ENCODE measurements at places on chromosomes 5 and 9.
A peak's percentile ranks its signal among the peaks of the same experiment; 100 is the strongest.

GRCh38 chr5:171606414-171607024, 179.1 kb upstream of the SMIM23 start:
- peak; percentile 38 for DNase-seq

DNA sequence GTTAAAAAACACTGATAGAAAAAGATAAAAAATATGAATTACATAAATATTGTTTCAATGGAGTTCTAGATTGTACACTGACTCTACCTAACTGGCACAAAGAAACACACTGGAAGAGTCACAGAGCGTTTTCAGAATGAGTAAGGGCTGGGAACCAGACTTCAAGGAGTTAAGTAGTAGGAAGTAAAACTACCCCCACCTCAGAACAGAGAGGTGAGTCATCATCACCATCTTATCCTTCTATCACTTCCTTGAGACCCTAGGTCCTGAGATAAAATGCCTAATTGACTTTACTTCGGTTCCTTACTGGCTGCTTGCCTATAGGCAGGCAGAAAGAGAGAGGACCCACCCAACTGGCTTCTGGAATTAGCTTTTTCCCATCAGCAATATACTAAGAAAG, 79.7 kb downstream of the ELAVL2 start:
- DNase-seq, result no peak

- no peak for DNase-seq
Measured at GRCh38 chr5:50726475-50727148, 60.2 kb downstream of the PARP8 start.

DNA sequence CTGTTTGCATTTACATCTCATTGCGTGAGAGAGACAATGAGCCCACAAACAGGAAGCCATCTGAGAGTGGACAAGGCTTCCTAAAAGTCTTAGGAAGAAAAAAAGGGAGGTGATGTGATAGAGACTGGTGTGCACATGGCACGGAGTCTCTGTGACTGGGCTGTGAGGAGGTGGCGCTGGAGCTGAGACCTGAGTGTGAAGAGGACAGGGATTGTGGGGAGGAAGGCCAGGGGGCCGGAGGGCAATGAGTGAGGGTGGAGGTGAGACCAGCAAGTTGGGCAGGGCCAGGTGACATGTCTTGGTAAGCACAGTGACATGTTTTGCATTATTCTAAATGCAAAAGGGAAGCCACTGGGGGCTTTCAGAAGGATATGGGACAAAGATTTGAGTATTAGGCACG, 45.0 kb downstream of the TSPAN17 start:
- no peak for DNase-seq

DNA sequence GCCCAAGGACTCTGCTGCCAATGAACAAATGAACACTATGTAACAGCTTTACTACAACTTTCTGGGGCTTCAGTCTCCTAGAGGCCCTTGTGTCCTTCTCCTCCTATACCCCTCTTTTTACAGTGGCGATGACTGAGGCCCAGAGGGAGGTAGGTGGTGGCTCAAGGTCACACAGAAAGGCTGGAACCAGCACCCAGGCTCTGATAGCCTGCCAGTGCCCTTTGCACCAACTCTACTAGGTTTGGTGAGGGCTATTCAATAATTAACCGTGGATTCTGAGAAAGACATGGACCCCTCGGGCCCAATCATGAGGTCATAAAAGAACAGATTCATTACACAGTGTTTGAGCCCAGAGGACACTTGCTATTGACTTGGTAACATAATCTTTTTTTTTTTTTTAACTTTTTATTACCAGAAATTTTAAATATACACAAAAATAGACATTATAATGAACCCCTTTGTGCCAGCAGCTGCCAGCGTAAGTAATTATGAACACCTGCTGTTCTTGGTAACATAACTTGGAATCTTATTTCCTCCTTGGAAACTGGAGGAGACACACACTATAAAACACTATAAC, 6.1 kb upstream of the ALDH1B1 start:
- DNase-seq, result no peak

DNA sequence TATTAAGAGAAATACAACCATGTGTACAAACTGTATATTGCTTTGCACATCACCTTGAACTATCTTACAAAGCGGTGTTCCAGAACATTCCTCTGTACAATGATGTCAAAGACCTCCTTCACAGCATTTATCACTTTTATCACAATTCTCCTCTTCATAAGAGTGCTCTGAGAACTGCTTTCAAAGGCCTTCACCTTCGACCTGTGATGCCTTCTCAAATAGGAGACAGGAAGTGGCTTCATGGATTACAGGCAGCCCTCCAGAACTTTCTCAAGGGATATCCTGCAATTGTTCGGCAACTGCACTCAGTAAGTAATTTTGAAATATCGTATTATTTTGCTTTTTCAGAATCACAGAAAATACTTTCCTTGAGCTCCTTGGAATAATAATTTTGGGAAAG, 68.0 kb upstream of the IL7R start:
- no peak for DNase-seq

- no peak for DNase-seq
Measured at GRCh38 chr5:89228355-89228754, 345.4 kb upstream of the MEF2C start.

GRCh38 chr9:69805962-69806515, 14.6 kb upstream of the CFAP95 start:
- no peak for DNase-seq

- DNase-seq, result peak; percentile 51
Measured at GRCh38 chr5:19987612-19988361, at the start of gene CDH18. TSS of gene CDH18 (minus strand) at chr5:19988200. CDS start at chr5:19838986, 149,214 bp downstream.

DNA sequence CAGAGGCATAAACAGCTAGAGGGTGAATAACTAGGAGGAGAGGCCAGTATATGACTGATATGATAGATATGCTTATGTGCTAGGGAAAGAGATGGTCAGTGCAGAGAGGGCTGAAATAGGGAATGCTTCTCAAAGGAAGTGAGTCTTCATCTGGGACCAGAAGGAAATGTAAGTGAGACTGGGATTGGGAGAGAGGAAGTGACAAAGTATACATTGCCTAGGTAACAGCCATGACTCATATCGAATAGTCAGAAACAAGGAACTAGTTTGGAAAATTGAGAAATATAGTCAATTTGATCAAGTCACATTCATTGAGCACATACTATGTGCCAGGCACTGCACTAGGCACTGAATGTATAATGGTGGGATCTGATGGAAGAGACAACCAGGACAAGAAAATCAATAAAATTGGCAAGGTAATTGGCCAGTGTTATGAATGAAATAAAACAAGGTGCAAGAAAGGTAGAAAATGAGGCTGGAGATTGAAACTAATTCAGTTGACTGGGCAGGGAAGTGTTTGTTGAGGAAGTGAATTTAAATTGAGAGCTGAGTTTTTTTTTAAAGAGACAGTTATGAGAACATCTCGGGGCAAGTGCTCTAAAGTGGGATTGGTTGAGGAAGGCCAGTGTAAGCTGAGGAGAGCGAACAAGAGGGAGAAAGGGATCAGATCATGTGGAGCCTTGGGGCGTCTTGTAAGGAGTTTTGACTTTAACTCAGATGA, 4.3 kb downstream of the ERAP2 start:
- peak; percentile 86 for DNase-seq

DNA sequence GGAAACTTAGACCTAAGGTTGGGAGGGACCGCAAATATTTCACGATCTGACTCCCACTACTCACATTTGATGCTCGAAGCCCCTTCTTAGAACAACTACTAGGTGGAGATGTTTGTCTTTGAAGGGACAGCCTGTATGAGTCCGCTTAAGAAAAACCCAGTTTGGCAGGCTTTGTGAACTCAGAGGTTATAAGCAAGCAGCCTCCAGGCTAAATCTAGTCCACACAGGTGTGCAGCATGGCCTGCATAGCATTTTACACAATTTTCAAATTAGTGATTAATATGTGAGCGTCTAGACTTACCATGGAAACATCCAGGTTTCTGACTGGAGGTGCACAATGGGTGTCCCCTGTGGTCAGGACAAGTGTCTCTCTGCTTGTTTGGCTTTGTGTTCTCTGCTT, 127.1 kb downstream of the KIF4B start:
- DNase-seq, result no peak

- peak; percentile 29 for DNase-seq
Measured at GRCh38 chr5:128276537-128277216, 193.1 kb downstream of the SLC12A2 start.

GRCh38 chr9:135961277-135961715, at the start of gene UBAC1:
TSS of gene UBAC1 (minus strand) at chr9:135961373. CDS start at chr9:135961162, 211 bp downstream.
- peak; percentile 98 for DNase-seq

- peak; percentile 49 for DNase-seq
Measured at GRCh38 chr5:24644761-24645160, at the start of gene CDH10. TSS of gene CDH10 (minus strand) at chr5:24644978. CDS start at chr5:24593490, 51,488 bp downstream.

GRCh38 chr5:172093559-172093958, 87.1 kb upstream of the FBXW11 start:
- DNase-seq, result no peak

GRCh38 chr5:172855597-172856292, 21.7 kb downstream of the ERGIC1 start:
- DNase-seq, result peak; percentile 85

GRCh38 chr5:37664551-37664950, 175.3 kb downstream of the GDNF start:
- DNase-seq, result no peak

DNA sequence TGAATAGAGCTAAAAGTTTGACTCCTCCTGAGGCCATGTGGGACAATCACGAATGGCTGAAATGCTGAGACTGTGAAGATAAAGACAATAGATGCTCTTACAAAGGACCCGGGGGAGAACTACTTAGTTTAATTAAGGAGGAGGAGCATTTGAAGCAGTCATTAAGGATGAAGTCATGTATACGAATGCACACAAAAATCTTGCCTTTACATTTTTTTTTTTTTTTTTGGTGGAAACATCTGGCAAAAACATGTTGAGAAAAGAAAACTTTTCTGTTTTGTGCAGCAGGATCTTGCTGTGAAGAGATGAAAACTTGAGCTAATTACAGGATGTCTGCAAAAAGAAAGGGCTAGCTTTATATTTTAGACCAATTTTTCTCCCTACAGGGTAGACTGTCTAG, 42.3 kb upstream of the NR3C1 start:
- DNase-seq, result no peak

DNA sequence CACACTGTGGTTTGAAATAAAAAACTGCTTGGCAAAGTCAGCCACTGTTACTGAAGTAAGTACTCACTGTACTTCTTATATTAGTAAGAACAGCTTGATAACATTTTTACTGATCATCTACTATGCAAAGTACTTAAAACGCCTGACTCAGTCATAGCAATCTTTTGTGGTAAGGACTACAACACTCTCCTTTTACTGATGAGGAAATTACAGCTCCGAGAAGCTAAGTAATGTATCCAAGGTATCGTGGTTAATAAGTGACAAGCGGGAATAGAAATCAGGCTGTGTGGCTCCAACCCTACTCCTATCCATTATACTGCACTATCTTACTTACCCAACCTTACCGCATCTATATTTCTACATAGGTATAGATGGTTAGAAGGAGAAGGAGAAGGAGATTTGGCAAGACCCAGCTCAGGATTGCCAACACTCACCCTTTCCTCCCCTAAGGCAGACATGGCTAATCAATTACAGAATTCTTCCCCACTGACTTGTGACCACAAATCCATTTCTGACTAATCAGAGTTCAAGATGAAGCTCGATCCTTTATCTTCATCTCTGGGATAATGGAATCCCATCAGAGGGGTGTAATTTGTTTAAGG, 281.4 kb downstream of the SPOCK1 start:
- DNase-seq, result peak; percentile 58

DNA sequence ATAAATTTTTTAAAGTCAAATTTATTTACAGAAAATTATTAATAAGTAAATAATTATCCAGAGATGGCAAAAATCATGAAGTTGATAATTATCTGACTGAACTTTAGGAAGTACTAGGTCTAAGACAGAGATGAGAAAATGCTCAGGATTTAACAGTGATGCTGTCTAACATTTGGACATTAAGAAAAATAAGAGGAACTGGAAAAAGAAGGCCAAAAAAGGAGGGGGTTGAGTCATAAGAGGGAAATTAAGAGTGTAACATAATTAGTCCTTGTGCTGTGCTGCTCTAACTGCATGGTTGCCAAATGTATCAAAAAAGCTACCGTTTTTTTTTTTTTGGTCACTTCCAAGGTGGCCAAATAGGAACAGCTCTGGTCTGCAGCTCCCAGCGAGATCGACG, 35.4 kb upstream of the TUT7 start:
- no peak for DNase-seq

- DNase-seq, result peak; percentile 68
Measured at GRCh38 chr9:33718987-33719386, 76.4 kb upstream of the PRSS3 start.

DNA sequence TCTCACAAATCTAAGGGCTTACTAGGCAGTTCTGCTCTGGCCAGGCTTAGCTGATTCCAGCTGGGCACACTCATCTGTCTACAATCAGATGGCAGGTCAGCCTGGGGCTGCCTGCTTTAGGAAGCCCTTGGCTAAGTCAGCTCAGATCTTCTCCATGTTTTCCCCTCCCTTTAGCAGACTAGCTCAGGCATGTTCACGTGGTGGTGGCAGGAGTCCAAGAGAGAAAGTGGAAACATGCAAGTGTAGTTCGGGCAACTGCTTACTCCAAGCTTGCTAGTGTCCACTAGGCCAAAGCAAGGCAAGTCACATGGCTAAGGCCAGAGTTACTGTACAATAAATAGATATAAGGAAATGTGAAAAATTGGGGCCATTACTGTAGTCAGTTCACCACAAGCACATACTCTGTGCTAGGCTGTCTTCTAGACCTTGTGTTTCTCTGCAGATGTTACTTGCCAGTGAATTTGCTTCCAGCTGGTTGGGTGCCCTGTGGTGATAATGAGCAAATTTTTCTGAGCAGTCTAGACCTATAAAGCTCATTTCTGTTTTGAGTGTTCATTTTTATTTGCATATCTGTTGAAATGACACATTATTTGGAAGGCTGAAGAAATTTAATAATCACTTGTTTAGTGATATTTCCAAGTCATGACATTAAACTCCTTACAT, 38.3 kb downstream of the RECK start:
- DNase-seq, result peak; percentile 75

DNA sequence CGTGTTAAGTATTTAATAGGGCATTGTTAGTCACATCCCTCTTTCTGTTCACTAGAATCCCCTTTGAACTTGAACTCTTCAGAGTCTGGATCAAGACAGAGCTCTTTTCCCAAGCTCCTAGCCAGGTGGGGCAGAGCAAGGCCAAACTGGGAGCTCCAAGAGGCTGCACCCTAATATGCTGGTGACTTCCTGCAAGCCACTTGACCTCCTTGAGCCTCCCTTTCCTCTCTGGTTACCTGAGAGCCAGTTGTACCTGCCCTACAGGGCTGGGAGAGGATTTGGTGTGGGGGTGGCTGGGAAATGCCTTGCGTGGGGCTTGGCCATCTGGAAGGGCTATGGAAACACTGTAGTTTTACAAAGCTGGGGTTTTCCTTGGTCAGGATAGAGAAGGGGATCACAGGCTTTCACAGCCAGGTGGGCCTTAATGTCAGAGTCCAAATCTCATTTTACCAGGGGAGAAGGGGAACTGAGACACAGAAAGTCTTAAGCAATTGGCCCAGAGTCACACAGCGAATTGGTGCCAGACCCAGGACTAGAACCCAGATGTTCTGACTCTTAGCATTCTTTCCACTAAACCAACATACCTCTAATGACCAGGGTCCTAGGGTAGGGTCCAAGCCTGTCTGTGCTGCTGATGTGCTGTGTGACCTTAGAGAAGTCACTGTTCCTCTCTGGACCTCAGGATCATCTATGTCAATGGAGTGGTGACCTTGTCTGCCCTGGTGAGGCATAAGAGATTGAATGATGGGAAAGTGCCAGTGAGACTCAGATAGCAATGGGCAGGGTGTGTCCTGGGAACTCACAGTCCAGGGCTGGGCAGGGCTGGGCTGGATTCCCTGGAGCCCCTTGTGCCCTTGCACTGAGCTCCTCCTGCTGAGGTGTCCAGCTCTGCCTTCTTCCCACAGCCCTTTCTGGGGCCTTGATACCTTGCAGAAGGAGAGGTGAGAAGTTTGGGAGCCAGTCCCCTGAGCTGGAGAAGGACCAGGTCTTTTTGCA, 35.8 kb downstream of the GSN start:
- peak; percentile 21 for DNase-seq
